ENCODE measurements at places on chromosomes 4 and X. TPM values are rescaled to one million over a fixed set of nuclear protein-coding genes. Genes with fewer than 3 reads are reported as not detected.

DNA sequence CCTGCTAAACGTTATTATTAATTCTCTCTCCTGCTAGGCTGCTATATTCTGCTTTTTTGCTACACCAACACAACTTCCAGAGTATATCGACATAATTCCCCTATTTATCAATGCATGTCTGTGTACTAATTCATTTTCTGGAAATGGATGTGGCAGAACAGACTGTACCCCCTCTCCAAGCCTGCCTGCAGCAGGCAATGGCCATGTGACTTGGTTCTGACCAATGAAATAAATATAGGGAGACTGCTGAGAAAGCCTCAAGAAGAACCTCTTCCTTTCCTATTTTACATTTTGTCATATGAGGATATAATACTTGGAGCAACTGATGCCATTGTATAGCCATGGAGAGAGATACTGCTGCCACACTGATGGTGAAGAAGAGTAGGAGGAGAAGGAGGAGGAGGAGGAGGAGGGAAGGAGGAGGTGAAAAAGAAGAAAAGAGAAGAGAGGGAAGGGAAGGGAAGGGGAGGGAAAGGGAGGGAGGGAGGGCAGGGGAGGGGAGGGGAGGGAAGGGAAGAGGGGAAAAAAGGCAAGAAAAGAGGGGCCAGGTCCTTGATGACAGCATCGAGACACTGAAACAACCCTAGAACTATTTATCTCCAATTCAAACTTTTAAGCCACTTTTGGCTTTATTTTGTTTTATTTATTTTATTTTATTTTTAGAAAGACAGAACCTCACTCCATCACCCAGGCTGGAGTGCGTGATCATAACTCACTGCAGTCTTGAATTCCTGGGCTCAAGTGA lies 57.0 kb upstream of the SPP1 start:
- DNase-seq, result no peak

DNA sequence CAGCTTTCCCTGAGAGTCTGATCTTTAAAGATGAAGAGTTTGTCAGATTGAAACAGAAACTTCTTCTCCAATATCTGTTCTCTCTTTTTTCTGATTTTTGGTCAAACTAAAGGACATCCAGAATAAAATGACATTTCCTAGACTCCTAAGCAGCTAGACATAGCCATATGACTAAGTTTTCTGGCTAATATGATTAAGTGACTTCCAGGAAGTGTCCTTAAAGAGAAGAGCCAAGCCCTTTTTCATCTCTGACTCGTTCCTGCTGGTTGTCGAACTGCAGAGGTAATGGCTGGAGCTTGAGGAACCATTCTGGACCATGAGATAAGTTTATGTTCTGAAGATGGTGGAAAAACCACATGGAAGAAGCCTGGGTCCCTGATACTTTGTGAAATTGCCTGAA lies 546.0 kb downstream of the BCOR start:
- peak; percentile 26 for DNase-seq

- no peak for DNase-seq
These were observed 9.5 kb upstream of the TLR8 start for GRCh38 chrX:12896935-12897334.

- no peak for DNase-seq
These were observed 26.6 kb upstream of the AMELX start for GRCh38 chrX:11266573-11267003.

- no peak for DNase-seq
These were observed 22.1 kb downstream of the NIPAL1 start for GRCh38 chr4:48038666-48039065.

GRCh38 chr4:188423039-188423438 lies 283.8 kb downstream of the TRIML1 start:
- no peak for DNase-seq

DNA sequence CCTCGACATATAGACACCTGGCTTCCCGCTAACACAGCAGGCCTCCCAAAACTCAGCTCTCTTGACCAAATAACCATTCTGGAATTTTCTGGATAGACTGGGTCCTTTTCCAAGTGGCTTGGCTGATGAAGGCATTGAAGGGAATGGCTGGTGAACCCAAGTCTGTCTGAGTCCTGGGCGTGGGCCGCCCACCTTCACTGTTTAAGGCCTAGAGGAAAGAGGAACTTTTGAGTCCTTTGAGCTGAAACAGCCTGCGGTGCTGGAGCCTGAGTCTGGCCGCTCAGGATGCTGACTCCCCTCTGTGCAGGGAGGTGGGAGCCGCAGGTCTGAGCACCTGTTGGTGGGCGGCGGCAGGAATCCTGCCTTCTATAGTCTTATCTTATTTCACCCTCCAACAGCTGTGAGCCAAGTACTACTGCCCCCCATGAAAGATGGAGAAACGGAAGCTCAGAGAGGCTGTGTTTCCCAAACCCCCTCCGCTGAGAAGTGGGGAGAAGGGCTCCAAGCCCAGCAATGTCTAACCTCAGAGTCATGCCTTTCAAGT lies 23.4 kb downstream of the ACOX3 start:
- no peak for DNase-seq

GRCh38 chr4:127632420-127633403 lies at the start of gene INTU:
INTU (plus strand) TSS chr4:127632957; CDS start chr4:127633035, 78 bp downstream.
- peak; percentile 95 for DNase-seq

GRCh38 chrX:42930071-42930470 lies 152.1 kb upstream of the PPP1R2C start:
- DNase-seq, result no peak

- no peak for DNase-seq
These were observed 152.3 kb upstream of the BMP3 start for GRCh38 chr4:80878218-80878617.

DNA sequence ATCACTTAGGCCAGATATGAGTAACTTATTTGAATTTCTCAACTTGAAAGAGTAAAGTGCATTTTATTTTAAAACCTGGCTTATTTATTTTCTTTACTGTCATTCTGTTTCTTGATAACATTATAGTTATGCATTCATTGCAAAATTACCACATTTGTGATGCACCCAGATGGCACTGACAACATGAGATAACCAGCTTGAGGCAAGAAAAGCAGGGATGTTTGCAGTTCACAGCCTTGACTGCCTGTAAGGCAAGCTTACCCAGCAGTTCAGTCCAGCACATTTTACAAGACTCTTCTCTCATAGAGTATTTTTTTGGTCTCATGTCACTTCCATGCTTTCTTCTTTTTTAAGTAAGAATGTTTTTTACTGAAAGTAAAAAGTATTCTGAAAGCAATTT lies 25.3 kb upstream of the EPGN start:
- no peak for DNase-seq

DNA sequence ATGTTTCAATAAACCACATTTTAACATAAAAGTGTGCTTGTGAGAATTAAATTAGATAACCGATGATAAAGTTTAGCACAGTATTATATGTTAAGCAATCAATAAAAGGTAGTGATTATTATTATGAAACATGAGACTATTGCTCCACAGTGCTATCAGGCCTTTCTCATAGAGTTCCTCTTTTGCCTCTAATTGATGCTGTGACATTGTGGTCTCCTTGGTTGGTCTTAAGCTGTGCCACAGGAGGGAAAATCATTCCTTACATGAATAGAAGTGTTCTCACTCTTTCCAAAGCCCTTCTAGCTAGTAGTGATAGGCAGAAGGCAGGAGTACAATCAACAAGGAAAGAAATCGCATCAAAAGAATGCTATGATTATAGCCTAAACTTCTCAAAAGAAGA lies 9.2 kb upstream of the PDHA2 start:
- no peak for DNase-seq

DNA sequence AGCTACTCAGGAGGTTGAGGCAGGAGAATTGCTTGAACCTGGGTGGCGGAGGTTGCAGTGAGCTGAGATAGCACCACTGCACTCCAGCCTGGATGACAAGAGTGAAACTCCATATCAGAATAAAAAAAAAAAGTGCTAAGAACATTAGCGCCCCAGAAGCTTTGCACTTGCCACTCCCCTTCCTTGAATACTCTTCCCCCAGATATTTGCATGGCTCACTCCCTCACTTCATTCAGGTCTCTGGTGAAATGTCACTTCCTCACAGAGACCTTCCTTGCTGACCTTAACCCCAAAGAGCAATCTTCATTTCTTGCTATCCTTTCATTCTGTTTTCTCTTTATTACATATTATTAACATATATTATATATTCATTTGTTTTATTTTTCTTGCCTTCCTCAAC lies 11.3 kb downstream of the CACNA1F start:
- no peak for DNase-seq

DNA sequence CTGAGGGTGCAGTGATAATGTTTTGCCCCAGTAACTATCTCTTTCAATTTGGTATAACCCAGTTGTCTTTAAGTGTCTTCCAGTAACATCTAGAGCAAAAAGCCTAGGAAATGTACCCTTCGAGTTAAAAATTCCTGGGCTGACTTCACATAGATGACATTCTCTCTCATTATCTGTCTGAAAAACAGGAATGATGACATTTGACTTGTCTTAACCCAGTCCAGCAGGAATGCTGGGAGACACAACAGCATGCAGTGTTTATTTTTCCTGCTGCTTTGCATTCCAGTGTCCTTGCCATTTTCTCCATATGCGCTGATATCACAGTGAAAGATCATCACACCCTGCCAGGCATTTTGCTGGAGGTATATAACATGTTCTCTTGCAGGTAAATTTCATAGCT lies 130.0 kb downstream of the SOWAHB start:
- DNase-seq, result no peak

DNA sequence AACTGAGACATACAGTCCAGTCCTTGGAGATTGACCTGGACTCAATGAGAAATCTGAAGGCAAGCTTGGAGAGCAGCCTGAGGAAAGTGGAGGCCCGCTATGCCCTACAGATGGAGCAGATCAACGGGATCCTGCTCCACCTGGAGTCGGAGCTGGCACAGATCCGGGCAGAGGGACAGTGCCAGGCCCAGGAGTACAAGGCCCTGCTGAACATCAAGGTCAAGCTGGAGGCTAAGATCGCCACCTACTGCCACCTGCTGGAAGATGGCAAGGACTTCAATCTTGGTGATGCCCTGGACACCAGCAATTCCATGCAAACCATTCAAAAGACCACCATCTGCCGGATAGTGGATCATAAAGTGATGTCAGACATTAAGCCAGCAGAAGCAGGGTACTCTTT lies 20.4 kb upstream of the FRMPD3 start:
- no peak for DNase-seq

- DNase-seq, result no peak
These were observed 61.3 kb downstream of the LUZP4 start for GRCh38 chrX:115350711-115351381.

DNA sequence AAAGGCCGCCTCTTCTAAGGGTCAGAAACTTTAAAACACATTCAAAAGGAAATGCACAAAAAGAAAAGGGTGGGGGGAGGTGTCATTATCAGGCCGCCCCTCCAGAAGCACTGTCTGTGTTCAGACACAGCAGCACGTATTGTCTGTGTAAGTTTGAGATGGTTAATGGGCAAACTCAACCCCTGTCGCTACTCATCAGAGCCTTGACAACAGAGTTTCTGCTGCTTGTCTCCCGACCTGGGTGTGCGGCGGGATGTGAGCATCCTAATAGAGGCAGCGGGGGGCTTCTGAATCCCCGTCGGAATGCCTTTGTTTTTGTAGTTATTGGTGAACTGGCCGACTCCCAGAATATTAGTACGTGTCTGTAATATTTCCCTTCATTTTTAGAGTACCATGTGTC lies 158.9 kb downstream of the DCTD start:
- no peak for DNase-seq

DNA sequence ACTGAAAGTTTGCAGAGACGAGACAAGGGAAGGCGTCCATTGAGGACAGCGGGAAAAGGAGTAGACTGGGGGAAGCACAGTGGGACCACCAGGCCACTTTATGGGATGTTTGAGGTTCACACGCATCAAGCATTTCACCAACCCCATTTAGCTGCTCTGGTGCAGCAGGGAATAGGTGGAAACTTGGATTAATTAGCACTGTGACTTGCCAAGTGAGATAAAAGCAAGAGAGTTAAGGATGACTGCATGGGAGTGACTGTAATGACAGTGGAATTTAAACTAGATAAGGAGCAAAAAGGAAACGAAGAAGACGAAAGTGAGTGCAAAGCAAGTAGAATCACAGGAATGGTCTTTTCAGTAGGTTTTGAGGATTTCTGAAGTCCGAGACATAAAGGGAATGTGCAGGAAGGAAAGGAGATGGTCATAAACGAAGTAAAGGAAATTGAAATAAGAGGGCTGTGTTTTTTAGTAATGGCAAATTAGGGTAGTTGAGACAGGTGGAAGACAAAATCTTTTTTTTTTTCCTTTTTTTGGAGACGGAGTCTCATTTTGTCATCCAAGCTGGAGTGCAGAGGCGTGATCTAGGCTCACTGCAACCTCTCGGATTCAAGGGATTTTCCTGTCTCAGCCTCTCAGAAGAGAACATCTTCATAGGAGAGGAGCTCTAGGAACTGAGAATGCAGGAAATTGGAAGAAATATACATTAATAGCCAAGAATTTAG lies 119.0 kb upstream of the MAP9 start:
- no peak for DNase-seq

DNA sequence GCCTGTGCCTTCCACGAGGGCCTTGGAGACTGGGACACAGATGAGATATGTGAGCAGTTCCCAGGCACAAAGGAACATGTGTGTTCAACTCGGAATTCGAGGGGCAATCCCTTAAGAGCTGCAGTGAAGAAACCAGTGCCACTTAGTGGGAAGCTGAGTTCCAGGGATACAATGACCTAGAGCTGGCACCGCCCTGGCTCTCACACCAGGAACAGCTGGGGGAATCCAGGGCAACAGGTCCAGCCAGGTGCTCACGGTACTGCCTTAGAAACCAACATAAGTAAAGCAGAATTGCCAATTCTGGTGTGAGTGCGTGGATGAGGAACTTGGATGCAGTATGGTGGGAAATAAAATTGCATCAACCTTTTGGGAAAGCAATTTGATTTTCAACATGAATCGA lies 122.9 kb downstream of the AFAP1 start:
- DNase-seq, result no peak

DNA sequence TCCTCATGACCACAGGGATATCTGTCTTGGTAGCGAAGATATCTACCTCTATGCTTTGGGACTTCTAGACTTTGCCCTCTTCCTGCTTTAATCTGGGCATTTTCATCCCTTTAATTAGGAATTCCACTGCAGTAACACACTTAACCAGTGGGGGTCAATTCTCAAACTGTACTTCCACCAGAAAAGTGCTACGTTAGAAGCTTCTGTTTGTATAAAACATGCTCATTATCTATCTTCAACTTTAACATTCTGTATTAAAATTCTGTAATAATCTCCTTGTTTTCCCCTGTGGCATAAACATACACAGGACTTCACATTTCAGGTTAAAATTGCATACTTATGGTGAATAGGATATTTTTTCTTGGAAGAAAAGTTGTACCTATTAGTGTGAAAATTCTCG lies 105.6 kb downstream of the AMMECR1 start:
- DNase-seq, result no peak

DNA sequence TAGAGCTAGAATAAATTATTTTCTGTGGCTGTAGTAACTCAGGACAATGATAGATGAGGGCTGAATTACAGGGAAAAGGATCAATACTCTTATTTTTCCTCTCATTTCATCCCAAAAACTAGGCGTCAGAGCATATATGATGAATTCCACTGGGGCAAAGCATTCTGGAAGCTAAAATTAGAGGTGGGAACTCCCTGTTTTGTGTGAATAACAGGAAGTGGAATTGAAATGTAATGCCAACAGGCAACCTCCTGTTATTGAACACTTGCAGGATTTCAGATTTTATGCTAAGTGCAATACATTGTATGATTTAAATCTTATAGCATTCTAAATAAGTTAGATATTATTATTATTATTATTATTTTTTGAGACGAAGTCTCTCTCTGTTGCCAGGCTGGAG lies 20.9 kb downstream of the HSD17B11 start:
- DNase-seq, result no peak

The BMPR1B gene
- total RNA-seq, result 0.80 TPM

The PABPC5 gene
- total RNA-seq, result 0.38 TPM

The SPANXN4 gene
- not detected for total RNA-seq

The GLRA3 gene
- total RNA-seq, result 0.04 TPM

The RHOXF2B gene
- total RNA-seq, result not detected

The DIAPH2 gene
- 19.6 TPM for total RNA-seq

The RLIM gene
- total RNA-seq, result 25.9 TPM

The HSD17B13 gene
- 68.1 TPM for total RNA-seq

The SUPT20HL2 gene
- total RNA-seq, result not detected
